ENCODE measurements at places on chromosomes 16 and 17.

DNA sequence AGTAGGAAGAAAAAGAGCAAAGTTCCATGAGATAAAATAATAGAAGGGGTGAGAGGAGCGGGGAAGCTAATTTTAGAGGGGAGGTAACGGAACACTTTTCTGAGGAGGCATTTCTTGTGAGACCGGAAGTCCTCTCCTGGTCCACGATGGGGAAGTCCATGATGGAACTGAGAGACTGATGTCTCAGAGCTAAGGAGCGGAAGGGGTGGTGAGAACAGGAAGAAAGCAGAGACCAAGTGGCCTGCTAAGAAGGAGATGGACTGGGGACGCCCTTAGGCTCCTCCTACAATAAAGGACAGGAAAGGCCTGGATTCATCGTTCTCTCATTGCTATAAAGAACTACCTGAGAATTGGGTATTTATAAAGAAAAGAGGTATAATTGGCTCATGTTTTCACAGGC is 59.4 kb downstream of the ADAMTS18 start:
- no peak for DNase-seq

DNA sequence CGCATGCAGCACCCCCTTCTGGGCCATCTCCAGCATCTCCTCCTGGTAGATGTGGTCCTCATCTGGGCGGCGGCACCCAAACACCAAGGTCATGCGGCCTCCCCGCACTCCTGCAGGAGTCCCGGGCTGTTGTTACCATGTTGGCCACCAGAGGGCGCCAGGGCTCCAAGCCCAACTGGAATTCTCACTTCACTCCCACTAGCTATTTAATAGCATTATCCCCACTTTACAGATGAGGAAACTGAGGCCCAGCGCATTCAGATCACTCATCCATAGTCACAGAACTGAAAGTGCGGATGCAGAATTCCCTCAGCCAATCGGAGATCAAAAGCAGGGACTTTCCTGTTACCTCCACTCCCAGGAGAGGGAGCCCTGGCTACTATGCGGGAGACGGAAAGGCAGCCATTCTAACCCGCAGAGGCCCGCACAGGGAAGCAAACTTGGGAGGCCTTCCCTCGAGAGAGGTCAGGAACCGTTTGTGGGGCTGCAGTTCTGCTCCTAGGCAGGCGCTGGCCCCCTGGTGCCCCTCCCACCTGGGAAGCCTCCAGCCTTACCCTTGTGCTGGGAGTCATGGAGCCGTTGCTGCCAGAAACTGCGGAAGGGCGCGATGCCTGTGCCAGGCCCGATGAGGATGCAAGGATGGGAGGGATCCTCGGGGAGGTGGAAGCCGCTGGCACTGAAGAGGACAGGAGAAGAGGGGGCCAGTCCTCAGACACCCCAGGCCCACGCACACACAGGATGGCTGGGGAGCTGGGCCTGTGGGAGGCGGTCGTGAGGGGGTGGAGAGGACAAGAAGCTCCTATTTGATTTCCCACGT is 40.1 kb downstream of the NOS2 start:
- DNase-seq: no peak

DNA sequence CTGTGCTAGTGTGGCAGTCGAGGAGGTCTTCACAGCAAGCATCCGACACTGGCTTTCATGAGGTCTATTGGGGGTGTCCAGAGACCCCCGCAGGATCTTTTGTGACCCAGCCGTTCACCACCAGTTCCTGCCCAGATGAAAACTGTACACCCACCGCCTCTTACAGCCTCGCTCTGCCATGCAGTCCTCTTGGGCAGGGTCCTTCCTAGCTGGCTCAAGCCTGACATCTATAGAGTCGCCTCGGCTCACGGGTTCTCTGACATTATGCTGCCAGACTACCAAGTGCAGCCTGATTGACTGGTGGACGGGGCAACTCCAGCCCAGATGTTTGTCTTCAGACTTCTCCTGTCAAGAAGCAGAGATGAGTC is 14.6 kb upstream of the CLEC10A start:
- DNase-seq: no peak

DNA sequence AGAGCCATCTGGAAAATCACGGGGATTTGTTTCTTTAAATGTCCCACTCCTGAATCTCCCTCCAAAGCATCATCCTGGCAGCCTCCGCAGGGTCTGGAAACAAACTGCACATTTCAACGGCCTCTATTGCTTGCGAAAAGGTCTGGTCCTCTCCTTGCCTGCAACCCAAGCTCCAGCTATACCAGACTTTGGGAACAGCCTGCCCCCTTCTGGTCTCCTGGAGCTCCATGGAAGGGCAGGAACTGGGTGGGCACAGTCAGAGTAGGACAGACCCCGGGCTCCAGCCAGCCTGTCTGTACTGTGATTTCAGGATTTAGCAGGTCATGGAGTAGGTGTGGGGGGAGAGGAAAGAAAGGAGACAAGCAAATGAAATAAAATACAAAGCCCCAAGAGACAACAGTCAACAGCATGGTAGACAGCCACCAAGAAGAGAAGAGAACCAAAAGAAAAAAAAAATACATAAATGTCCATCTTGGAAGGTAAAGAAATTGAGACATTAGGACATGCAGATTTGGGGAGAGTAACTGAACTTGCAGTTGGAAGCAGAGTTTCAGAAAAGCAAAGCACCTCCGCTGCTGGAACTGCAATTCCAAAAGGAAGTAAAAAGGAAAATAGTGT is 2.7 kb downstream of the XYLT1 start:
- DNase-seq: no peak

GRCh38 chr16:47019568-47019967 is 46.1 kb upstream of the DNAJA2 start:
- no peak for DNase-seq

DNA sequence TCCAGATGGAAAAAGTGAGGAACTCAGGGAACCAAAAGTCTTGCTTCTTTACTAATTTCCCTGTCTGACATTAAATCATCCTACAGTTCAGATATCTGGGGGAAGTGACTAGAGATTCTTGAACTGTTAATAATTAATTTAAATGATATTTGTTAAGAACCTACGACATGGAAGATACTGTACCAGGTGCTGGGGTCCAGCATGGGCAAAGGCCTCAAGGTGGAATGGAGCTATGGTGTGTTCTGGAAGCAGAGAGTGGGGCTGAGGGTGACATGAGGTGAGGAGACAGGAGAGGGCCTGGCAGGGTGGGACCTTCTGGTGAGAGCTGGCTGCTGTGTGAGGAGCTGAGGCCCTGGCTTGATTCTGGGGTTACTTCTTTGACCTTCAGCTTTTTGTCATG is 6.0 kb upstream of the CCL2 start:
- DNase-seq: no peak

DNA sequence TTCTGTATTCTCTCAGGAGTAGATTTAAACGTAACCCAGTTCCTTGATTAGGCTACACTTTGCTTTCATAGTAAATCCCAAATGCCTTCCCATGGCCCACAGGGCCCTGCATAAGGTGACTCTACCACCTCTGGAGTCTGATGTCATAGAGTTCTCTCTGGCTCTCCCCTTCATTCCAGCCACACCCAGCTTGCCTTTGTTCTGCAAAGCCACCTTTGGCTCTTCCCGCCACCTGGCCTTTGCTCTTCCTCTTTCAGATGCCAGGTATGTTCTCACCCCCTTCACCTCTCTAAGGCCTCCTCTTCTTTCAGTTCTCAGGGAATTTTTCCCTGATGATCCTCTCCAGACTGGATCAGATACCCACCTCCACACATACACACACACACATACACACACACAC is 141.3 kb upstream of the HSBP1 start:
- DNase-seq: no peak
